ENCODE measurements at places on chromosomes 11 and 22.

DNA sequence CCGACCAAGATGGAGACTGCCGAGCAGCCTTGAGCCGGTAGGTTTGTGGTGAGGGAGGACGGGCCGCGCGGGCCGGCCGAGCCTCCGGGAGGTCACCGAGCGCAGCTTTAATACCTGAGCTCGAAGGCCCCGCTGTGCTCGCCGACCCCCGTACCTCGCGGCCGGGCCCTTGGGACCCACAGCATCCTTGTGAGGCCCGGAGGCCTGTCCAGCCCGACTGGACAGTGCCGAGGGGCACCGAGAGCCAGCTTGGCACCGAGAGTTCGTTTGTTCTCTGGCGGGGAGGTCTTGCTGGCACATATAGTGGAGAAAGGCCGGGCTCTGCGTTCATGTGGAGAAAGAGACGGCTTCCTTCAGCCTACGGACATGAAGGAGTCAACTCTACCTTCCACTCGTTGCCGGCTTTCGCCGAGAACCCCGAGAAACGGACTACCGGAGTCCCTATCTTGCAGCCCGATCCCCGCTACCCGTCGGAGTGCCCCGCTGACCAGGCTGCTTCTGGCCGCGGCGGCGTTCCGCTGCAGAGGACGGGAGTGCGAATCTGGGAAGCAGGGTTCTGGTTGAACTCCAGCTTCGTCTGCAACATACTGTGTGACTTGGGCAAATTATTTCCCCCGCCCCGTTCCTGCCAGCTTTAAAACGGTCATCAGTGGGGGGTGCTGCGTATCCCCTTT, 349 bp downstream of the TSSC4 start:
- DNase-seq: no peak

DNA sequence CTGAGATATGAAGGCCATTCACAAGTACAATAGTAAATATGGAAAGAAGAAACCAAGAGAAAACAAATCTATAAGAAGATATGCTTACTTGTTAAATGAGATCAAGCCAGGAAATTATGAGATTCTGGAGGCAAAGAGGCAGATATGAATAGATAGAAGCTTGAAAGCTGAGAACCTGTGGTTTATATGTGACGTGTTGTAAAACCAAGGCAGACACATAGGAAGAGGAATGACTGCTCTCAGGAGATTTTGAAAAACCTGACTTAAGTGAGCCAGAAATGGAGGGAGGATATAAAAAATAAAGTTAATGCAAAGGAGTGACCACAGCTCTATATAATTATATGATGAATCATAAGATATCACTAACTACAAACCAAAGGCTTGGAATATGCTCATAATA, 1160.5 kb upstream of the CNTN5 start:
- no peak for DNase-seq

DNA sequence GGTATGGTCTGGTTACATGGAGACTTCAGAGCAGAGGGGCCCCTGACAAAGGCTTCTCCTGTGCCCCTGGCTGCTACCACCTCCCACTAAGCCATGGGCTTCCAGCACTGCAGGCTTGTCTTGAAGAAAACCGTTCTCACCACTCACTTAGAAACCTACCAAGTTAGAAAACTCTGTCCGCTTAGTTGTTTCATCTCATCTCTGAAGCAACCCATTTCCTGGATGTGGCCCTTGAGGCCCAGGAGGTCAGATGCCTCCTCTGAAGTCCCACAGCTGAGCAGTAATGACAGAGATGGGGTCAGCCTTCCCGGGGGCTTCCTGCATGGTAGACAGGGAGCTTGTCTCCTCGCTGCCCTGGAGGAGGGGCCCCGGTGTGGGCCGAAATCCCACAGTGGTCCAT, 12.9 kb downstream of the CSF2RB start:
- no peak for DNase-seq

DNA sequence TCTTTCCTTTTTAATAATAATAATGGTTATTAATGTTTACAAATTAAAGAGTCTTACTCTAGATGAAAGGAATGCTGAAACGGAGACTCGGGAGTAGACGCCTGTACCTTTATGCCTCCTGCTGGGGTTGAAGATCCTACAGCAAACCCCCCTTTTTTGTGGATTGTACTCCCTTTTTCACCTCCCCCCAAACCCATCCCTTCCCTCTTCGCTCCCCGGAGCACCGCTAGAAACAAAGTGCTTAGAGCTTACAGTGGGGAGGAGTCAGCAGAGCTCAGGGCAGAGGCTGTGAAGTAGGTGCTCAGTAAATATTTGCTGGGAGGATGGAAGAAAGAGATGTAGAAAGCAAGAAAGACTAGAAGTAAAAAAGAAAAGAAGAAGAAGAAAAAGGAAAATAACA, 169.7 kb downstream of the NXPE2 start:
- DNase-seq: no peak

DNA sequence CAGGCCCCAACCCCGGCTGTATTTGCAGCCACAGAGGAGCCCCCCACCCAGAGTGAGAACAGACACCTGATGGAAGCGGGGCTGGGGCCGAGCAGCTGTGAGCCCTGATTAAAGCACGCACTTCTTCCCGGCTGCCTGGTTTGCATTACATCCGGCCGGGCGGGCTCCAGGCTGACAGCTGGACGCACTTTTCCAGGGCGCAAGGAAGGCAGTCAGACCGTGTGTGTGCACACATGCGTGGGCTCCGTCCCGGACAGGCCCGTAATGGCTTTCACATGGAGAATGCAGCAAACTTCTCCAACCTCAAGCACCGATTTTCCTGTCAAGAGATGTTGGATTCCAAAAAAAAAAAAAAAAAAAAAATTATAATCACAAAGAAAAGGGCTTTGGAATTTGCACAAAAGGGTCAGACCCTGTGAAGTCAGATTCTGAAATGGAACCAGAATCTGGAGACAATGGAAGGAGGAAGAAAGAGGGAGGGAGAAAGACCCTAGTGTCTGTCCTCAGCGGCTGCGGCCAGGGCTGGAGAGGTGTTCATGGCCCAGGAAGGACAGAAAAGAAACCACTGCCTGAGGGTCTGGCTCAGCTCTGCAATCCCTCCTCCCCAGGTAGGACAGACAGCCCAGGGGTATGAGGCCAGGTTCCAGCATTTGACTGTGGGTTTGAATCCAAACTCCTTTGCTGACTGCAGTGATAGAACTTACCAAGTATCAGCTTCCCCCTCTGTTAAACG, 365.5 kb downstream of the MN1 start:
- no peak for DNase-seq
